Activated CD4-positive, alpha-beta T cell treated with anti-CD3 and anti-CD28 coated beads for 36 hours (primary cell): ENCODE measurements at places on chromosomes 2 and 18.

- DNase-seq, result no peak
Measured at GRCh38 chr2:47899915-47900816, 6.1 kb downstream of the FBXO11 start.

DNA sequence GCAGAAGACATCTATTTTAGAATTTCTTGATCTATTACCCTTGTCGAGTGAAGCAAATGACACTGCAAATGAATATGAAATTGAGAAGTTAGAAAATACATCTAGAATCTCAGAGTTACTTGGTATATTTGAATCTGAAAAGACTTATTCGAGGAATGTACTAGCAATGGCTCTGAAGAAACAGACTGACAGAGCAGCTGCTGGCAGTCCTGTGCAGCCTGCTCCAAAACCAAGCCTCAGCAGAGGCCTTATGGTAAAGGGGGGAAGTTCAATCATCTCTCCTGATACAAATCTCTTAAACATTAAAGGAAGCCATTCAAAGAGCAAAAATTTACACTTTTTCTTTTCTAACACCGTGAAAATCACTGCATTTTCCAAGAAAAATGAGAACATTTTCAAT is 370.4 kb downstream of the XIRP2 start:
- no peak for DNase-seq

GRCh38 chr18:44156126-44156525 is 524.6 kb upstream of the SETBP1 start:
- DNase-seq, result no peak

DNA sequence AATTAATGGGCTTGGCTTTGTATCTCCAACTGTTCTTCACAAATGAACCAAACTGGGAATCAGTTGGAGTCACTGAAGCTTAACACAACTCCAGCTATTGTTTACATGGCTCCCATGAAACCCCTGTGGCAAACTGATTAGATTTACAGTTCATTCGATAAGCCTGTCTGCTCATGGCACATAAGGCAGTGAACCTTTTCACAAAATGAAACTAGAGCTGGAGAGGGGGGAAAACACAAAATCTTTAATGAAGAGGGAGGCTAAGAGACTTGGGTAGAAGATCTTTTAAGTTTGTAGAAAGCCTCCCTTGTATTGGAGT is 11.6 kb upstream of the ITGA6 start:
- no peak for DNase-seq

GRCh38 chr2:215755641-215756345 is 257.6 kb downstream of the MREG start:
- no peak for DNase-seq

DNA sequence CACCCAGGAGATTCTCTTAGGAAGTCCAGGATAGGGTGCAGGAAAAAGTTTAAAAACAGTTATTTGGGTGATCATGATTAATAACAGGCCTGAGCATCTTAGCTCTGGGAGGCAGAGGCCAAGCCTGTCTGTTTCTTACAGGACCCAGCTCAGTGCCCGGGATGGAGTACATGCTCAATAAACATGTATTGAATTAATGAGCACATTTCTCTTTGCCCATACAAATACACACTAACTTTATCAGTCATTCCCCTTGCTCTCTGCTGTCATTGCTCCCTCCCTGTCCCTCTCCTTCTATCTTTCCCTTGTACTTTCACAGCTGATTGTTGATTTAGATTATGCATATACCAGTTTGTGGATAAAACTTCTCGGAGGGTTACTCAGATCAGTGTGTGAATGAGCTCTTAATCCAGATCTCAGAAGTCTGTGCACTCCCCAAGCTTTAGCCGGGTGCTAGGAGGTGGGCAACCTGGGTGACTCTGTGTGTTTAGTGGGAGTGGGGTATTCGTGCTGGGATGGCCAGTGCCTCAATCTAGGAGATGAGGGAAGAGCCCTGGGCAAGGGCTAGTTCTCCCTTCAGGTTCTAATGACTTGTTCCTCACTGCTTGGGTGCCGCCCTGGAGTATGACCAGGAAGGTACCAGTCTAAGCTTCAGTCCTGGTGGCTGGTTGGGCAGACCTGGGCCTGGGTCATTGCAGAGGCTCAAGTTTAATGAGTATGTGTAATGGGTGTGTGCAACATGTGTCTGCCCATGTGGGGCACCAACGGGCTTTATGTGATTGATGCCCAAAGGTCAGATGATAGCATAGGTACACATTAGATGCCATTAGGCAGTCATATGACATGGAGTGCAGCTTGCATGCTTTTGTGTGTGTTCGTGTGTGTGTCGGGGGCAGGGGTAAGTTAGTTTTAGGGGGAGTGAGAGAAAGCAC is 10.6 kb downstream of the EMX1 start:
- no peak for DNase-seq

- DNase-seq, result no peak
Measured at GRCh38 chr2:127027715-127028114, 79.2 kb downstream of the BIN1 start.

GRCh38 chr2:227006189-227006897 is 157.7 kb downstream of the COL4A4 start:
- DNase-seq, result no peak

DNA sequence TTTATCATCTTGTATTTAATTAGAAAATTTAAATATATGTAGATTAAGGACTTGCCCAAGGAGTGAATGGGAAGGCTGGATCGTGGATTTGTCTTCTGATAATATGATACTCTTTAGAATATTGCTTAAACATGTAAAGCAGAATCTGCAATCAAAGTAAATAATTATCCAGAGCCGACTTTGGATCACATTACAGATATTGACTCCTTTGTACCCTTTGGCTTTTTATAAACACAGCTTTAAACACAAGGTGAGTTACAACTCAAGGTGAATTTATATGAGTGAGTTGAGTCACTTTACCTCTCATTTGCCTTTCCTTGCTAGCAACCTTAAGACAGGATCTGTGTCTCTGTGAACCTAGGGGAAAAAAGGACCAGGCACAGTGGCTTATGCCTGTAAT is 37.7 kb upstream of the SLC25A52 start:
- no peak for DNase-seq

DNA sequence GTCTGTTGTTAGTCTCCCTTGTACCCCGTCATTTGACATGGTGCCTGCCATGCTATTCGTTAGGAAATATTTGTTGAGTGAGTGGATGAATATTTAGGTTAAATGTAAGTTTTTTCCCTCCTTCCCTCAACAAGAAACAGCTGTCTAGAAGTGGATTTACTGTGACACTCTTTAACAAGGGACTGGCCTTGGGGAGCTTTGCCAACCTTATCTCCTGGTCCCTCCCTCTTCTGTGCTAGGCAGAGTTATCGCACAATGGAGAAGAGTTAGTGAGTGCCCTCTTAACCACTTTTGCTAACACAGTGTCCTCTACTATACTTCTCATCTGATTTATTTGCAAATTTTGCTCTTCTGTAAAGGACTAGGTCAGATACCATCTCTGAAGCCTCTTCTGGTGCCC is 61.2 kb downstream of the DIS3L2 start:
- DNase-seq, result no peak

- DNase-seq, result no peak
Measured at GRCh38 chr2:45394842-45395241, 216.2 kb downstream of the SRBD1 start.

- no peak for DNase-seq
Measured at GRCh38 chr2:225196579-225196978, 154.3 kb upstream of the DOCK10 start.

GRCh38 chr2:128775217-128775913 is 456.7 kb upstream of the HS6ST1 start:
- DNase-seq, result no peak

DNA sequence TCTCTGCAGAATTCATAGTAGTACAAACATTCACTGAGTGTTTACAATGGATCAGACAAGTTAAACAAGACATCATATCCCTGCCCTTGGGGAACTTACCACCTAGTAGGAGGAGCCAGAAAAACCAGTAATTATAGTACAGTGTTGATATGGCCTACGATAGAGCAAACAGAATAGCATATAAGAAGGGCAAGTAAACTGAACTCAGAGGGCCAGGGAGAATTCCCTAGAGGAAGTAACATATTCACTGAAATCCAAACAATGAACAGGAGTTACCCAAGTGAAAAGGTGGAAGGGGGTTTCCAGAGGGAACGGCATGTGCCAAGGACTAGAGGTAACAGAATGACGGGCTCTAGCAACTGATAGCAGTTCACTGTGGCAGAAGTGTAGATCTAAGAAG is 34.1 kb downstream of the NHEJ1 start:
- no peak for DNase-seq

DNA sequence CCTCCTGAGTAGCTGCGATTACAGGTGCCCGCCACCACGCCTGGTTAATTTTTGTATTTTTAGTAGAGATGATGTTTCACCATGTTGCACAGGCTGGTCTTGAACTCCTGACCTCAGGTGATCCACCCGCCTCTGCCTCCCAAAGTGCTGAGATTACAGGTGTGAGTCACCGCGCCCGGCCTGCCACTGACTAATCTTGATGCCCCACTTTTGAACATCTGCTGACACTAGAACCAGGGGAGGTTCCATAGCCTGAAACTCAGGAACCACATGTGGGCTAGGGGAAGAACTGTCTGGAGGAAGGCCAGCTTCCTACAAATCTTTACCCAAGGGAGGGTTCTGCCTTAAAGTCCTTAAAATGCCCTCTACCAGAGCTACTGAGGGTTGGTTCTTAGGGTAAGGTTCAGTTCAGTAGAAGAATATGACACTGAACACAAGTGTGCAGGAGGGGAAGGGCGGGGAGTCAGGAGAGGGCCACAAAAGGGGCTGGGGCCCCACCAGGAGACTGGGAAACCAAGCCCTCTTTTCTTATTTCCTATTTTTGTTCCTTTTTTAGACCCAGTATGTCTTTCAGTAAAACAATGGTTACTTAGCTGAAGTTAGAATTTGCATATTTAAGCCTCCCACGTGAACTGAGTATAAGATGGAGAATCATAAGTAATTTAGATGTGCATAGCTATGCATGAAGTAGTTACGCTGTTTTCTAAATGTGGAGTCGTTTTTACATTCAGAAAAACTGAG is 6.3 kb upstream of the RAB31 start:
- peak; percentile 65 for DNase-seq

DNA sequence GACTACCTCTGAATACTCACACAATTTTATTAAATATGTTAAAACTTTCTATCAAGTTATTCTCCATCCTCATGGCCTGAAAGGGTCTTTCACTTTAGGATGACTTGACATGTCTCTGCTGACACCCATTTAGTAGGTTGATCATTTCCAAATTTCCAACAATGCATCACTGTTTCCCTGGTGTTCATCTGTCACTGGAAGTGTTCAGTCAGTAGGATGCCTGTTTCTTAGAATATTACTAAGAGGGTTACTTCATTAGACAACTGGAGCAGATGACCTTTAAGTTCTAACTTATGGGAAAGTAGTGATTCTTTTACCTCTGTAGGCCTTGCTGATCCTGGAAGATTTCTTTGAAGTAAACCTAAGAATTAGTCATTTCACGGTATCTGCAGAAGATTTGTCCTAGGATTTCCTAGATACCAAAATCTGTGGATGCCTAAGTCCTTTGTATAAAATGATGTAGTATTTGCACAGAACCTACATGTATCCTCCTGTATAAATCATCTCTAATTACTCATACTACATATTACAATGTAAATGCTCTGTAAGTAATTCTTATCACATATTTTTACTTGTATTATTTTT is 77.7 kb downstream of the MAP3K20 start:
- DNase-seq, result no peak

- DNase-seq, result no peak
Measured at GRCh38 chr2:170766693-170767092, 3.5 kb upstream of the ERICH2 start.

DNA sequence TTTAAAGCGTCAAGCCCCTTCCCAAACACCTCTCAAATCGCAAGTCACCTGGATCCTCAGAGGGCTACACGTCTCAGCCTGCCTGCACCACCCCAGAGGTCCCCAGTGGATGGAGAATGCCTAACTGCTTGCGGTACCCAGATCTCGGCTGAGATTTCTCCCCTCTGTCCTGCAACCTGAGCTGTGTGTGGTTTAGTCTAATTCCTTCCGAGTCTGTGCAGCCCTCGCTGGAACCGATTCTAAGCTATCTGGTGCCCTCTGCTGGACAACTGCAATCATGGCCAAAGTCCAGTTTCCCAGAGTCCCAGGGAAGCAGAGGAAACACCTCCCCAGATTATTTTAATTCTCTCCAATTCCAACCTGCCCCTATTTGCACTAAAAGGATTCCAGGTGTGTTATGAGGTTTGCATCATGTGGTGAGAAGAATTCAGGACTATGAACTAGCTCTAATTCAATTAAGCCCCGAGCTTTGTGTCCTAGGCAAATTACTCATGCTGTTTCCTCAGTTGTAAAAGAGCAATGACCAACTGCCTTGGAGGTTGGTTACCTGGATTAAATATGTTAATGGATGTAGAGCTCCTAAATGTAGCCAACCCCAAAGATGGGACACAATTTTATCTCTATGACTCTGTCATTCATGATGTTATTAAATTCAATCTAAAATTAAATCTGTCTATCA is 276.1 kb upstream of the NCKAP5 start:
- DNase-seq, result peak; percentile 71

DNA sequence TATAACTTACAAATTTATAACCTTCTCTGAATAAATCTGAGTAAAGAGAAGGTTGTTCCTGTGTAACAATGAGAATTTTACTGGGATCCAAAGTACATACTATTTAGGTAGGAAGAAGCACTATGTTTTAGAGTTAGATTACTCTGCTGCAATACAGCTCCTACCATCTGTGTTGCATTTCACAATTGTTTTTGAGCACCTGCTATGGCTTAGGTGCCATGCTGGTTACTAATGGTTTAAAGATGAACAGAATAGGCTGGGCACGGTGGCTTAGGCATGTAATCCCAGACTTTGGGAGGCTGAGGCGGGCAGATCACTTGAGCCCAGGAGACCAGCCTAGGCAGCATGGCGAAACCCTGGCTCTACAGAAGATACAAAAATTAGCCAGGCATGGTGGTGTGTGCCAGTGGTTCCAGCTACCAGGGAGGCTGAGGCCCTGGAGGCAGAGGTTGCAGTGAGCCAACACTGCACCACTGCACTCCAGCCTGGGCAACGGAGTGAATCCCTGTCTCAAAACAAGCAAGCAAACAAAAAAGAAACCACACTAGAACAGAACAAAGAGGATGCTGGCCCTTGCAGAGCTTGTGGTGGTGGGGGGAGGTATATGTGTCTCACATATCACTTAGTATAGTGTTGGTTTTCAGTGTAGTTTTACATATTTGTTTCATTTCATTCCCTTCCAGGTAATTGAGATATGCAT is 56.7 kb downstream of the SPTBN1 start:
- no peak for DNase-seq

DNA sequence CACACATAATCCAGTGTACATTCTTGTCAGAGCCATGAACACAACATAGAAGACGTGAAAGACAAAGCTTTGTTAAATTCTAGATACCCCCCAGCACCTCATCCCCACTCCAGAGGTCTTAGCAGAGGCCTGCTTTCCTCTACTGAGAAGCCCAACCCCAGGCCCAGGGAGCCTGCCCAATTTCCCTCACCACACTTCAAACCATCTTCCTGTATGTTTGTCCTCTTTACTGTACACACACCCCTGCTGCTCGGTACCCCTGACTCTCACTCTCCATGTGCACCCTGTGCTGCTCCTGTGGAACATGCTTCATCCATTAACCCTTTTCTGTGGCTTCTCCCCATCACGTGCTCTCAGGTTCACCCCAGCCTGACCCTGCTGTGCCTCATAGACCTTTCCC is 37.2 kb downstream of the BOLA3 start:
- DNase-seq, result no peak
